ENCODE measurements at places on chromosomes 3 and 15. TPM values are rescaled to one million over a fixed set of nuclear protein-coding genes. Genes with fewer than 3 reads are reported as not detected.

DNA sequence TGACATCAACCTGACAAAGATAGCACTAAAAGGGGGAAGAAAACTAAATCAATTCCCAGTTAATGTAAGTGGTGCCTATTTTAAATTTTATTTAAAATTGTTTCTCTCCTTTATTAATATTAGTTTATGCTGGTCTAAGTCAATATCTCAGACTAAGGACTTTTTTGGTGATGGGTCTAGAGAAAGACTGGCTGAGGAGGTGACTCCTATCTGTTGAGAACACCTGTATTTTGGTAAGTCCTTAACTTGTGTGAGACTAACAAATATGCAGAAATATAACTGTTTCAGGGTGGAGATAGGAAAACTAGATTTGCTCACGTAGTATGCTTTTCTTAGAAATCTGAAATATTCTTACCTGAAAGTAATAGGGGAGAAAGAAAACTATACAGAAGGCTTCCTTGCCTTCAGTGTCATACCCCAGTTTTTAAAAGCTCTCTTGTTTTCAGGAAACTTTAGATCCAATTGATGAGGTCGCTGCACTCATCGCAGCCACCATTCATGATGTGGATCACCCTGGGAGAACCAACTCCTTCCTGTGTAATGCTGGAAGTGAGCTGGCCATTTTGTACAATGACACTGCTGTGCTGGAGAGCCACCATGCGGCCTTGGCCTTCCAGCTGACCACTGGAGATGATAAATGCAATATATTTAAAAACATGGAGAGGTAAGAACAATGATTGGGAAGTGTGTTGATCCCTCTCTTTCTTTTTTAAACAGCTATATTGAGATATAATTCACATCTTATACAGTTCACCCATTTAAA, 138.9 kb downstream of the PDE8A start:
- DNase-seq = no peak

GRCh38 chr15:48667701-48668100, 22.2 kb upstream of the FBN1 start:
- DNase-seq = no peak

EXD1 gene
- not detected for polyA plus RNA-seq

DNA sequence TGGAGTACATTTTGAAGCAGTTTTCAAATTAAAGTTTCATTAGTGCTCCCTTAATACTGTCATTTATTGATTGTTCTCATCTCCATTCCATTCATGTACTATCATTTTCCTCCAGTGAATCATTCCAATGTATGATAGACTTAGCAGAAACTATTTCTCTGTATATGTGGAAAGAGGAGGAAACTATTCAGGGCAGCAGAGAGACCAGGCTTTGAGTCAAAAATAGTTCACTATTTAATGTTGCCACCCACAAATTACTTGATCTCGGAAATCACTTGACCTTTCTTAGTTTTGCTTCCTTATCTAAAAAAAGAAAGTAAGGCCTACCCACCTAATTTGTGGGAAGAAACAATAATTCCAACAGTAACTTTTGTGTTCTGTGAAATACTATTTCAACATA, 610.5 kb upstream of the ZNF385D start:
- no peak for DNase-seq

SLC27A2 gene
- polyA plus RNA-seq = 60.5 TPM

DNA sequence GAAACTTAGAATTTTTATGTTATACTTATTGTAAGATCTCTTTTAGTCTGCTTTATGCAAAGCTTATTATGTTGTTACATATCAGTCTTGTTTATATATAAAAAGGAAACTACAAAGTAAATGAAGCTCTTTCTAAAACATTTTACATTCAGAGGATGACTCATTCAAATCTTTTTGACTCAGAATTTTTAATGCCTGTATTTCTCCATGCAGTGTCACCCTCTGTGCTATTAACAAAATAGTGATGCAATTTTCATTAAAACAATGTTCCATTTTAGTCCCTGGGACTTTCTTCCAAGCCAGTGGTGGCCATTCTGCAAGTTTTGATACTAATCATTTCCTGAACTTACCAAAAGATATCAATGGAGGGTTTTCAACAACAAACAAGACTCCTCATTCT, 216.1 kb downstream of the NAALADL2 start:
- no peak for DNase-seq

DUOXA2 gene
- not detected for polyA plus RNA-seq

- DNase-seq = no peak
Observed at GRCh38 chr3:100631236-100631635, 21.8 kb downstream of the ADGRG7 start.

DNA sequence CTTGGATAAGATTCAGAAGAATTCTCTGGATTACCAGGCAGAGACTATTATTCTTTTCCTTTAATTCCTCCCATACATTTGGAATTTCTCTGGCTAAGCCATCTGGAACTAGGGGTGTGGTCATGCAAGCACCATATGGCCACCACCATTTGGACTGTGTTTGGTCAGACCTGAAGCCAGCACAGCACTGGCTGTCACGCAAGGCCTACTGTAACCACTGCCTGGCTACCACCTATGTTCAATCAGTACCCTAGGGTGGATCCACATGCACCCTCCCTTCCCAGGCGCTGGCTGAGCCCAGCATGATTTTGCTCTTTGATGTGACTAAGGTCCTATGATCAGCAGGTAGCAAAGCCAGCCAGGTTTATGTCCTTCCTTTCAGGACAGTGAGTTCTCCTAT, 287.8 kb upstream of the GOLIM4 start:
- DNase-seq = no peak

RHOV gene
- polyA plus RNA-seq = 1.9 TPM

GOLGA6A gene
- polyA plus RNA-seq = 0.33 TPM

- DNase-seq = no peak
Observed at GRCh38 chr3:195537995-195538394, 5.1 kb downstream of the PPP1R2 start.

- no peak for DNase-seq
Observed at GRCh38 chr3:4464576-4464975, 2.5 kb downstream of the SUMF1 start.

- DNase-seq = no peak
Observed at GRCh38 chr15:31487811-31488436, 161.3 kb downstream of the KLF13 start.

GRCh38 chr3:127865941-127866340, 43.6 kb upstream of the MGLL start:
- no peak for DNase-seq

DNA sequence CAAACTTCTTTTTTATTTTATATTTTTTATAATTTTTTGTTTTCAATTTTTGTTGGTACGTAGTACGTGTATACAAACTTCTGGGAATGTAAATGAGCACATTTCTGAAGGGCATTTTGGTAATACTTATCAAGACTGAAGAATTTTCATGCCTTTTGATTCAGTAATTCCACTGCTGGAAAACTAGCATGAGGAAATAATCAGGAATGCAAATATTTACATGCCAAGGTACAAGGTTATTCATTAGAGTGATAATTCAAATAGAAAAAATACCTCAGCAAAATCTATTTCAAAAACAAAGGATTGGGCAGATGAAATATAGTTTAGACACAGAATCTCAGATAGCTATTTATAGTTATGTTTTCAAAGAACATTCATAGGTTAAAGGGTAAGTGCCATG, 128.7 kb downstream of the DMXL2 start:
- DNase-seq = no peak

GOLGA8J gene
- polyA plus RNA-seq = 0.77 TPM

- no peak for DNase-seq
Observed at GRCh38 chr3:158260392-158260791, 150.5 kb downstream of the RSRC1 start.

Measured in left renal pelvis (tissue), 4 donors.